Colonic mucosa (tissue), 4 donors: ENCODE measurements at places on chromosomes 16 and 17. TPM values are rescaled to one million over a fixed set of nuclear protein-coding genes. Genes with fewer than 3 reads are reported as not detected.

DNA sequence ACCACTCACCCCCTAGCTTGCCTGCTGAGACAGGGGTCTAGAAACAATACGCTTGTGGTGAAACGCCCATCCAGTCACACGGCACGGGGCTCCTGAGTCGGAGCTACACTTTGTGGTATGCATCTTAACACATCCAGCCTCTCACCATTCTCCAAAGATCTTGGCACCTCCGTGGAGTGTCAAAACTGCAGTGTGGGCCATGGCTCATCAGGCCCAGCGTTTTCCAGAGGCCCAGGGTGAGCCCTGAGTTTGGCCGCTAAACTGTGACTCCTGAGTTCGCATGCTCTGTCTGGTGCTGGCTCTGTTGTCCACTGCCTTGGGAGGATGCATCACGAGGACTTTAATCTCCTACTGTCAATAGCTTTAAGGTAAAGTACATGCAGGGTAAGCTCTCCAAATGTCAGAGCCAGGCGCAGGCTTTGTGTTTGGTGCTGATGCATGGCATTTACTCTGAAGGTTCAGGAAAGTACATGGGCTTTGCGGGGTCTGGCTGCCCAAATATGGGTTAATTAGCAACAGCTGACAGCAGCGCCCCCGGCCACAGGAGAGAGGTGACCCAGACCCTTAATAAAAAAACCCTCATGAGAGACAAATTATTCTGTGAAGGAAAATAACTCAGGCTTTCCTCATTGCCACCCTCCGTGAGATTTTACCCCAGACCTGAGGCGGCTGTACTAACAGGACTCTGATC lies 118.4 kb downstream of the CCDC182 start:
- DNase-seq, result no peak

GRCh38 chr16:47713225-47713595 lies 252.1 kb downstream of the PHKB start:
- no peak for DNase-seq

DNA sequence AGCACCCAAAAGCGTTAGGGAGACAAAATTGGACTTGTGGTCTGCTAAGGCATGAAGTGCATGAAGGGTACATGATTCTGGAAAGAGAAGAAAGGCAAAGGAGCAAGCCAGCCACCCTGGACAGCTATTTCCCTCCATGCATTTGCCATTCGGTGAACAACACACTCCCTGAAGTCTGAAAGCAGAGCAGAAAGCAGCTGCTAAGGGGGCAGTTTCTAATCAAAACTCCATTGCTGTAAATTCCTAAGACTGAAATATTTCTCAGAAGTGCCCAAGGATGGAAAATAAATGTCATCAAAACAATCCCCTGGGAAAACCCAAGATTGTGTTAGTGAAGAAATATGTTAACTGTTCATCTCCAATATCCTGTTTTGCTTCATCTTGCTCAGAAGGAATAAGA lies 44.3 kb downstream of the PMP22 start:
- no peak for DNase-seq

GRCh38 chr17:4853208-4853671 lies 20.1 kb downstream of the MINK1 start:
- DNase-seq, result no peak

DNA sequence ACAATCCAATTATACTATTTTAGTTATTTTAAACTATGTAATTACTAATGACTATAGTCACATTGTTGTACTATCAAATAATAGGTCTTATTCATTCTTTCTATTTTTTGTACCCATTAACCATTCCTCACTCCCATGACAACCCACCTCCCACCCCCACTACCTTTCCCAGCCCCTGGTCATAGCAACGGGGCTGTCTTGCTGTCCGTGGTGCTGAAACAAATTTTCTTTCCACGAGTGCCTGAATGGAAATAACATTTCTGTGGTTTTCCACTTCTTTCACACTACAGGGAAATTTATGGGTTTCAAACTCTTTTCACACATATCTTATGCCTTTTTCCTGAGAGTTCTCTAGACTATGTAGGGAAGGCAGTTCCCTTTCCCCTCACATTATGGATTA lies 326.6 kb downstream of the PHKB start:
- no peak for DNase-seq

GRCh38 chr17:30302241-30302640 lies 10.5 kb upstream of the BLMH start:
- no peak for DNase-seq

GRCh38 chr16:3609895-3610697 lies 1.3 kb downstream of the SLX4 start:
- DNase-seq, result no peak

DNA sequence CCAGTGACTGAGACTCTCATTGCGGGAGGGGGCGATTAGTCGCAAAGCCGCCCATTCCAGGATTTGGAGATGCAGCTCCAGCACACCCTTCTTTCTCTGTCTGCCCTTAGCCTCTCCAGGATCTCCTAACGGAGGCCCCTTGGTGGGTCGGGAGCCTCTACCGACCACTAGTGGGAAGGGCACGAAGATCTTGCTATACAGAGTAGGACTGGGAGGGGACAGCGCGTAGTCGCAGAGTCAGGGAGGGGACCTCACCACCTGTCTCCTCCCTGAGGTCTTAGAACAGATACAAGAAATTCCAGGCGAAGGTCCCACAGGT lies 588 bp upstream of the SMTNL2 start:
- no peak for DNase-seq

The CDH5 gene
- total RNA-seq, result 15.2 TPM

The KIF19 gene
- total RNA-seq, result 3.2 TPM

The OR1A1 gene
- total RNA-seq, result not detected

The ALDH3A1 gene
- 6.6 TPM for total RNA-seq

The SKAP1 gene
- 1.2 TPM for total RNA-seq

The SCIMP gene
- 1.5 TPM for total RNA-seq

The NOD2 gene
- 0.79 TPM for total RNA-seq
